Activated CD4-positive, alpha-beta T cell treated with anti-CD3 and anti-CD28 coated beads for 24 hours (primary cell): ENCODE measurements at places on chromosomes 7 and 10.

- DNase-seq: no peak
Measured at GRCh38 chr10:100970076-100970913, 991 bp downstream of the SEMA4G start.

GRCh38 chr10:123858077-123858681 is 33.4 kb downstream of the CPXM2 start:
- DNase-seq: no peak

- no peak for DNase-seq
Measured at GRCh38 chr7:36673703-36674102, 50.6 kb downstream of the AOAH start.

GRCh38 chr7:97422046-97422445 is 304.5 kb downstream of the SDHAF3 start:
- DNase-seq: no peak

- no peak for DNase-seq
Measured at GRCh38 chr7:2523461-2523936, 3.9 kb downstream of the LFNG start.

DNA sequence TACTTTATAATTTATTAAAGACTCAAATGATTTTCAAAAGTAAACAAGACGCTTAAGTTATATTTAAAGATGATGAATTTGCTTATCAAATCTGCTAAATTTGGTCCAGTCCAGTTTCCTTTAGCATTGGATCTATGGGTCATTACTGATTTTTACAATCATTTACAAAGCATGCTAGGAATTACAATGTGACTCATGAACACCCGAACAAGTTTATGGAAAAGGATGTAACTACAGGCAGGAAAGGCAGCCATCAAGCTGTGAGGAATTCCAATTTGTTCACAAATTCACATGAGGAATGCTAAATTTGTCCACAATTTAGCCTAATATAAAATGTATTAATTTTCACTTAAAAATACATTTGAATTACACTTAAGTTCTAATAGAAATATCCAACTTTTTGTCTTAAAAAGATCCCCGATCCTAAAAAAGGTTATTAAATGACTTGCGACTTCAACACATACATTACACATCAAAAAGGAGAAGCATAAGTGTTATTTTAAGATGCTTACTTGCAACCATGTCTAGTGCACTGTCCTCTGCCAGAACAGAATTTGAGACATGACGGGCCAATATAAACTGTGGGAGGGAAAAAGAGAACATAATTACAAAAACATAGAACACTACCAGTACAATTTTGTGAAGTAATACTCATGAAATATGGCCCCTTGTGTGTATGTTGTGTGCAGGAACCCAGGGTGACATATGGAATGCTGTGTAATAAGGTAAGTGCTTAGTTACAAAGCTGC is 194.2 kb upstream of the SLC26A5 start:
- DNase-seq: no peak

DNA sequence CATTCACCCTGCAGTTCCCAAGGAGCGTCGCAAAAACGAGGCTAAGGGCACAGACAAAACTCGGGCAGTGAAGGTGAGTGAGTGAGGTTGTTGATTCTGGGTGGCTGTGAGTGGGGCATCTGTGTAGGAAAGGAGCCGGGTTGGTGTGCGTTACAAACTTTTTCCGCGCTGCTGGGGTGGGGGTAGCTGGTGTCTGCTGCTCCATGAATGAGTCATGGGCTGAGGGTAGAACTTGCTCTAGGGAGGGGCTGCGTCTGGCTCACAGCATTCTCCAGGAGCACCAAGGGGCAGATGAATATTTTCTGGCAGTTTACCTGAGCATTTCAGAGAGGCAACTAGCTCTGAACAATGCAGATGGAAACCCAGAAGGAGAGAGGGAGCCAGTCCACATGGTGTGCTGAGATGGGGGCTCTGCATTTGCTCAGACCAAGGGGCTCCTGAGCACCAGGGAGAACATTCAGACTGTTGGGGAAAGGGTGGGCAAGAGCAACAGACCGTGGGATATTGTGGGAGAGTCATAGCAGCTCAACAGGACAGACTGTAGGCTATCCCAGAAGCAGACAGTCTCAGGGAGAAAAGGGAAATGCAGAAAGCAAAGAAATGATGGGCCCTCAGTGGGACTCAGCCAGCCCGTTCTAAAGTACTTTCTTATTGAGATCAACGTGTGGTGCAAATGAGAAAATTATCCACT is 18.8 kb downstream of the NOBOX start:
- DNase-seq: peak; percentile 37

GRCh38 chr7:2233926-2234325 is 1.2 kb upstream of the MAD1L1 start:
- DNase-seq: no peak

DNA sequence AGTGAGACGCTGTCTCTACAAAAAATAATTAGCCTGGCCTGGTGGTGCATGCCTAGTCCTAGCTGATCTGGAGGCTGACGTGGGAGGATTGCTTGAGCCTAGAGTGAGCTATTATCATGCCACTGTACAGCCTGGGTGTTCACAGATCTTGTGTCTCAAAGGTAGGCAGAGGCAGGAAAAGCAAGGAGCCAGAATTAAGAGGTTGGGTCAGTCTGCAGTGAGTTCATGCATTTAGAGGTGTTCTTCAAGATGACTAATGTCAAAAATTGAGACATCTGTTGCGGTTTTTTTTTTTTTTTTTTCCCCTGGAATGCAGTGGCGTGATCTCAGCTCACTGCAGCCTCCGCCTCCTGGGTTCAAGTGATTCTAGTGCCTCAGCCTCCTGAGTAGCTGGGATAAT is 5.4 kb downstream of the PPIA start:
- DNase-seq: no peak

GRCh38 chr10:61197057-61197456 is 253.1 kb upstream of the RHOBTB1 start:
- DNase-seq: no peak

DNA sequence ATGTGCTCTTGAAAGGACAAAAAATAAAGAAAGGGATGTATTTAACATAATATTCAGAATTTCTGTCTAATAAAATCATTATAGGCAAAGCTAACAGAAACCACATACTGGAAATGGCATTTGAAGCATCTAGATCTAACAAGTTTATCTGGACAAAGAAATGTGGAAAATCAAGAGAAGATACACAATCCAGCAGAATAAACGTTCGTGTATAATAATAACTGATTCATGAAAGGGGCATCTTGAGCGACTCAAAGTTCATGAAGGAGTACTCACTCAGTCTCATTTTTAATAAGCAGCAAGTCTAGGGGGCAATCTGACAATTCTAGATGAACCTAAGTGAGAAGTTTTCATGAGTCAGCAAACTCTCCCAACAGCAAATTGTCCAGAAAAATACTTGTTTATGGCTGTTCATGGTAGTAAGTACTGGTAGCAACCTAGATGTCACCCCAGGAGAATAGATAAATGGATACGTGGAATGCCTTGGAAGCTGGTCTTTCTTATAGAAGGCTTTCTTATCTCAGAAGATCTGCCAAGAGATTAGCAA is 541.8 kb downstream of the INHBA start:
- no peak for DNase-seq

GRCh38 chr7:44636926-44637325 is 30.5 kb downstream of the OGDH start:
- DNase-seq: no peak

- DNase-seq: no peak
Measured at GRCh38 chr10:13161857-13162271, 506 bp downstream of the MCM10 start.

GRCh38 chr10:103854686-103855391 is 537 bp downstream of the SH3PXD2A start:
- DNase-seq: no peak

GRCh38 chr10:119412244-119413092 is 130.1 kb downstream of the RGS10 start:
- DNase-seq: no peak

GRCh38 chr7:85620936-85621685 is 434.3 kb upstream of the SEMA3D start:
- no peak for DNase-seq

DNA sequence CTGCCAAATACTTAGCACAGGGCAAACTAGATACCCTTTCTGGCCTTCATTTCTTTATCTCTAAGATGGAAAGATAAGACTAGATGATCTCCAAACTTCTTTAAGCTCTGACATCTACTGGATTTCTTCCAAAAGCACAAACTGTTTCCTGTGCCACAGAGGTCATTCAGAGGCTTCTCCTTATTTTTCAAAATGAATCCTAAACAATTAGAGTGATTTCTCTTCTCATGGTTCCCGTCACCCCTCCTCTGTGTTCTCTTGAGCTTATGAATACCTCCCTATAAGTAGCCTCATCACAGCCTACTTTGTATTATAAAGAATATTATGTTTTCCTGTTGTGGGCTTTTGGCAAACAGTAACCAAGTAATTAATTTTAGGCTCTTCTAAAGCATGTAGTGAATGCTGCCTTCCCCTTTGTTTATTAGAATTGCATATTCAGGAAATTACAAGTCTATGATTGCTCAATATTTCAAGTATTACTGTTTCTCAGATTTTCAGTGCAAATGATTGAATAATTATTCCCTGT is 179.5 kb downstream of the REEP3 start:
- no peak for DNase-seq

- DNase-seq: no peak
Measured at GRCh38 chr10:128540128-128540762, 414.0 kb upstream of the MKI67 start.

- DNase-seq: peak; percentile 24
Measured at GRCh38 chr10:74977913-74978847, 133.3 kb upstream of the SAMD8 start.

DNA sequence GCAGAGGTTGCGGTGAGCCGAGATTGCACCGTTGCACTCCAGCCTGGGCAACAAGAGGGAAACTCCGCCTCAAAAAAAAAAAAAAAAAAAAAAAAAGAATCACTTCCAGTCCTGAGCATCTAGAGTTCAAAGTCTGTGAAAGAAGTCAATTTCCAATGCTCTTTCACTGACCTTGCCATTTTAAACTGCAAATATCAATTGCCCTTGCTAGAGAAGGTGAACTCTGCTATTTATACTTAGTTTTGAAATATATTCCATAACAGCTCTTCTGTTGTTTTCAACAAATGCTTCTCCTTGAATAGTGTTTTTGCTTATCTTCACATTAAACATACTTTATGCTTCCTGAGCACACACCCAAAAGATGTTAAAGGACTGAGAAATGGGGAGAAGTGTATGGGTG is 331.3 kb downstream of the PHTF2 start:
- no peak for DNase-seq

DNA sequence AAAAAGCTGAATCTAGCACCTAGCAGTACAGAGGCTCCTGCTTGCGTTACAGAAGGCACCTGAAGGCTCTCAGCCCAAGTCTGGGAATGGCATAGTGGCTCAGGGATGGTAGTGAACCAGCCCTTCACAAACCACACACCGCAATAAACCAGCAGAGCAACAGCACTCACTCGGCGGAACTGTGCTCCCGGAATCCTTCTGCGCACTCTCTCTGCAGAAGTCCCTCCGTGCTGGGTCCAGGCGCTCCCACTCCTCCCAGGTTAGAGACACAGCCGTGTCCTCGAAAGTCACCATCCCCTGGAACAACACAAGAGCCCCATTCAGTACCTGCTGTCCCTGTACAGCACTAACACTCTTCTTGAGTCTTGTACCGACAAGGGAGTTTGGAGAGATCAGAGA is 1.5 kb downstream of the ZNF394 start:
- no peak for DNase-seq

- no peak for DNase-seq
Measured at GRCh38 chr10:116716381-116716780, 26.0 kb downstream of the HSPA12A start.
